ENCODE measurements at places on chromosomes 5 and 9. TPM values are rescaled to one million over a fixed set of nuclear protein-coding genes. Genes with fewer than 3 reads are reported as not detected.

BHMT gene
- total RNA-seq, result 0.86 TPM

SGCD gene
- total RNA-seq, result 15.1 TPM

C9orf153 gene
- not detected for total RNA-seq

CCDC171 gene
- 2.3 TPM for total RNA-seq

DNA sequence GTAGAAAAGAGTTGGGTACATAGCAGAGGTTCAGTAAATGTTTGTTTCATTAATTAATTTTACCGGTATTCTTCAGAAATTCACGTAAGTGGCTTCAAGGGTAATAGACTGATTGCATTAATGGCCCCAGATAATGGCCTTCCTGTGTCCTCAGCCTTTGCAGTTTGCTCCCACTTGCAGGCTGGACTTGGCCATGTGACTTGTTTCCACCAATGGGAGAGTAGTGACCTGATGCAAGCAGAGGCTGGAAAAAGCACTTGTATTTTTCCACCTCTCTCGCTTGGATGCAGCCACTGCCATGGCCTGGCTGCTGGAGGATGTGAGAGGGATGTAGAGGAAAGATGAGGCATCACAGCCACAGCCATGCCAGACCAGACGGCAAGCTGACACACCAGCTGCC, 480.9 kb downstream of the CDK5RAP2 start:
- DNase-seq, result no peak

DNA sequence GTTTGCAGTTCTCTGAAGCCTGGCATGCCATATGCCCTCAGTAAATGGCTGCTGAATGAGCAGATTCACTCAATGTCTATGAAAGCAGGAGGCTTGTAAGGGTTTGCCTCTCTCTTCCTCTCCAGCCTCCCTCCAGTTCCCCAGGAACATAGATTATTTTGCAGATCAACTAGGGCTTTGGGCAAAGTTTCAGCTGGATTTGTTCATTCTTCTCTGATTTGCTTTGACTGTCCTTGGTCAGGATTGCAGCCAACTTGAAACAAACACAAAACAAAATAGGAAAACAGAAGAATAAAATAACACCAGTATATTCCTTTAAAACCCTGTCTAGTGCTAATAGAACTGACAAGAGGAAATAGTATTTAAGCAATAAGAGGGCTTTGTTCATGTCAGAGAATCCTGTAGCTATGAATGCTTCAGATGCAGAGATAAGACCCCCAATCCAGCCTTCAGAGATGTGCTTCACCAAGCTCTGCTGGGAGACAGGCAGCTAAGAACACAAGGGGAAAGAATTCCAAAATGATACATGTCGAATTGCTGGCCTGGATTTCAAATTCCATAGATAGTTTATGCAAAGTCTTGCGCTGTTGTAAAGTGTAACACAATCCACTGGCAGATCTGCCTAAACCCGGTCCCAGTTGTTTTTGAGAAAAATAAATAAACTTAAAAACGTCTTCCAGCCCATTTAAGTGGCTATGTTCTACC, 174.3 kb downstream of the PAPPA start:
- DNase-seq, result peak; percentile 45

GRCh38 chr9:122572456-122572855, 10.7 kb downstream of the OR1L8 start:
- no peak for DNase-seq

Data from fibroblast of villous mesenchyme (primary cell).